T1000 (cell line): ENCODE measurements at places on chromosomes 2 and 18.

DNA sequence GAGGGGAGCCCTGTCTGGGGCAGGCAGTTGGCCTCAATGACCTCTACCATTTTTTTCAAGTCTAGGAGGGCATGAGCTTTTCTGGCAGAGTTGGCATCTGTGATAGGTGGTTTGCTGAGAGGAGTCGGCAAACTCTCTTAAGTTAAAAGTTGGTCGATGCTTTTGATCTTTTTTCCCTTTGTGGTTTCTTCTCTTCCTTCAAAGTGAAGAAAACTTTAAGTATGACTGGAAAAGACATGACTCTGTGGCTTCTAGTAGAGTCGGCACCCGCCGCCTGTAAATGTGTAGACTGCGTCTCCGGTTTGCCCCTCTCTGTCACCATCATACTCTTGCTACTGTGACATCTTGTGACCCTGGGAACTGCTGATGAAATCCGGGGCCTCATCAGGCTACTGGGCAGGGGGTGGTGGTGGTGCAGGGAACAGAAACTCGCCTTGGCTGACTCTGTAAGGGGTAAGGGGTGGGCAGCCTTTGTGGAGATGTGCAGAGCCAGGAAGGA lies 21.1 kb downstream of the INPP5D start:
- DNase-seq: no peak

- DNase-seq: no peak
These were observed 149.0 kb downstream of the MEIS1 start for GRCh38 chr2:66583881-66584280.

DNA sequence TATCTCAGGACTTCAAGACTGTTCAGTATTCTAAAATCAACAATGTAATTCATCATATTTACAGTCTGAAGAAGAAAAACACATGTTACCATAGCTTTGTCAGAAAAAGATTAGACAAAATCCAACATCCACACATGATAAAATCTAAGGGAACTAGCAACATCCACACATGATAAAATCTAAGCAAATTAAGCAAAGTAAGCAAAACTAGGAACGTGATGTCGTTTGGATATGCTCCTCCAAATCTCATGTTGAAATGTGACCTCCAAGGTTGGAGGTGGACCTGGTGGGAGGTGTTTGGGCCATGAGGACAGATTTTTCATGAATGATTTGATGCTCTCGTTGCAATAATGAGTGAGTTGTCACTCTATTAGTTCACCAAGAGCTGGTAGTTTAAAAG lies 717.3 kb upstream of the HS6ST1 start:
- no peak for DNase-seq

DNA sequence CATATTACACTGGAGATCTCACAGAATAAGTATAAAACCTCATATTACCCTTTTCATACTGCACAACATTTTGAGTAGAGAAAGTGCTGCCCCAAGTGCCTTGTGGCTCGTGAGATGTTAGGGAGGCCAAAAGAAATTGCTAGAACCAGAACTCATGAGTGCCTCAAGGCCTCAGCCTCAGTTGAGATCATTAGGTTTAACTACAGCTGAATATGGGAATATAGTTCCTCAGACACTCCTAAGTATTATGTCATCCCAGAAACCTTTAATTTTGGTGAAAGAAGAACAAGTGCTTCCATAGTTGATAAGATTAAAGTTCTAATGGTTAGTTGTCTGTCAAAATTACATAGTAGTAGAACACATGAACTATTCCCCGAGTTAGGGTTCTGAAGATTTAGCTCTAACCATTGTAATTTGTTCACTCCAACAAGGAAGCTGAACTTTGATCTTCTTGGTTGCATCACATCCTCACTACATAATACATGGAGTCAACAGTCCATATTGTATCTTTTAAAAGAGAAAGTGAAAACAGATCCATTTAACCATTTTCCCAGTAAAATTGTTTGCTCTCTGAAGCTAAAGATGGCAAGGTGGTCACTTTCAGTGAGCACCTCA lies 9.6 kb upstream of the AQP4 start:
- DNase-seq: no peak
